ENCODE measurements at places on chromosomes 6 and 20.

- no peak for DNase-seq
Observed at GRCh38 chr6:18427296-18427695, 40.1 kb downstream of the RNF144B start.

GRCh38 chr6:18268066-18268465 lies 3.7 kb upstream of the DEK start:
- no peak for DNase-seq

DNA sequence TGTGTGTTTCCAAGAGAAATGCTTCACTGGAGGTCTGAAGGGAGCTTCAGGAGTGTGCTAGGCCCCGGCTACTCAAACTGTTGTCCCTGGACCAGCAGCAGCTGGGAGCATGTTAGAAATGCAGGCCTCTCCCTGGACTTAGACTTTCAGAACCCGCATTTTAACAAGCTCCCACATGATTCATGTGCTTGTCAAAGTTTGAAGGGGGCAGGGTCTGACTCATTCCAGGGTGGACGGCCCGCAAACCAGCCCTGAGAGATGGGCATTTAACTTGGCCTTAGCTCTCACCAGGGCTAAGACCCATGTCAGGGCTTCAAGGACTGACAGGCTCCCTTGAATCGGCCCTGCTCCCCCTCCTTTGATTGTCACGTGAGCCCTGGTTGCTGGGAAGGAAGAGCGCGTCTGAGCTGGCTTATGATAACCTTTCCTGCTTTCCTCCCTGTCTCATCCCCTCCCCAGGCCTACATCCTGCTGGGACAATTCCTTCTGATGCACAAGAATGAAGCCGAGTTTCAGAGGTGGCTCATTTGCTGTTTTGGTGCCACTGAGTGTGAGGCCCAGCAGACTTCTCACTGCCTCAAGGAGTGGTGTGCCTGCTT lies 35.5 kb downstream of the BANF2 start:
- DNase-seq, result no peak

DNA sequence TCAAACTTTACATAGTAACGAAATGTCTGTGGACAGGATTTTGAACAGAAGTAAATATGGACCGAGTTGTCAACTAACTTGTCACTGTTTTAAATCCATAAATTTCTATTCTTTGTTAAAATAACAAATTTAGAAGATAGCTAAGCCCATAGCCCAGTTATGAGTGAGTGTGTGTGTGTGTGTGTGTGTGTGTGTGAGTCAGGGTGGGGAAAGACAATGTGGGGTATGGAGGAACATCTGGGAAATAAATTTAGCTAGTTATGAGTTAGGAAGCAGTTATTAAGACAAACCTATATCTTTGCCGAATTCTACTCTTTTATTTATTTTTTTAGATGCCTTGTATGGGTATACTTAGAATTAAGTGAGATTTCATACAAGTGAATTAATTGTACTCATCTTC lies 9.0 kb downstream of the TPBG start:
- no peak for DNase-seq

DNA sequence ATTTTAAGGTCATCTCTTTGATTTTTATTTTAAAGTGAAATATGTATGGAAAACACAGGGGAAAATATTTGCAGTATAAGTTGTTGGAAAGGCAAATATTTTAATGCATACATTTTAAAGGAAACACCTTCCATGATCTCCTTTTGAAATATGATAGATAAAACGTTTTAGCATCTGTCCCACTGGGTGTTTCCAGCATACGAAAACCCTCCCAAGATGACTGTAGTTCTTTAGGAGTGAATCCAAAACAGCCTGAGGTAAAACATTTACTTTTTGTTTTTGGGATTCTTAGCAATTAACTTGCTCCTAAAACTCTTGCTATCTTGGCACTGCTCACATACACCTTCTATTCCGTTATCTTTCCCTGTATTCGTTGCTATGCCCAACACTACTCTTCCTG lies 210.0 kb downstream of the EPHA7 start:
- DNase-seq, result no peak

- DNase-seq, result no peak
Observed at GRCh38 chr6:330948-331347, 38.7 kb downstream of the DUSP22 start.

DNA sequence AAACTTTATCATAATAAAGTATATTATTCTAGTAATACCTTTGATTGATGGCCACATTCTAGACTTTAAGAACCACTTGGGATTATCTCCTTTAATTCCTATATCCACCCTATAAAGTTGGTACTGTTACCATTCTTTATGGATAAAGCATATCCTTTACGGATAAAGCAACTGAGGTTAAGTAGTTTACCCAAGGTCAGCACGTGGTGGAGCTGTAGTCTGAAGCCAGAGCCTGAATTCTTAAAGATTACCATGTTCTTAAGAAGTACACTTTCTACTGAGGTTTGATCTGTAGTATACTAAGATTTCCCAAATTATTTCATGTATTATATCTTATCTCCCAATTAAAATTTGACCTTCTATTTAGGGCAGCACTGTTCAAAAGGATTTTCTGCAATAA lies 3.0 kb upstream of the NCOA7 start:
- DNase-seq, result no peak

Data from stimulated activated CD8-positive, alpha-beta memory T cell treated with anti-CD3 and anti-CD28 coated beads, Interleukin-4, amount 100 ng/mL, for 1 hour (primary cell).